ENCODE measurements at places on chromosomes 11 and 22. TPM values are rescaled to one million over a fixed set of nuclear protein-coding genes. Genes with fewer than 3 reads are reported as not detected.

DNA sequence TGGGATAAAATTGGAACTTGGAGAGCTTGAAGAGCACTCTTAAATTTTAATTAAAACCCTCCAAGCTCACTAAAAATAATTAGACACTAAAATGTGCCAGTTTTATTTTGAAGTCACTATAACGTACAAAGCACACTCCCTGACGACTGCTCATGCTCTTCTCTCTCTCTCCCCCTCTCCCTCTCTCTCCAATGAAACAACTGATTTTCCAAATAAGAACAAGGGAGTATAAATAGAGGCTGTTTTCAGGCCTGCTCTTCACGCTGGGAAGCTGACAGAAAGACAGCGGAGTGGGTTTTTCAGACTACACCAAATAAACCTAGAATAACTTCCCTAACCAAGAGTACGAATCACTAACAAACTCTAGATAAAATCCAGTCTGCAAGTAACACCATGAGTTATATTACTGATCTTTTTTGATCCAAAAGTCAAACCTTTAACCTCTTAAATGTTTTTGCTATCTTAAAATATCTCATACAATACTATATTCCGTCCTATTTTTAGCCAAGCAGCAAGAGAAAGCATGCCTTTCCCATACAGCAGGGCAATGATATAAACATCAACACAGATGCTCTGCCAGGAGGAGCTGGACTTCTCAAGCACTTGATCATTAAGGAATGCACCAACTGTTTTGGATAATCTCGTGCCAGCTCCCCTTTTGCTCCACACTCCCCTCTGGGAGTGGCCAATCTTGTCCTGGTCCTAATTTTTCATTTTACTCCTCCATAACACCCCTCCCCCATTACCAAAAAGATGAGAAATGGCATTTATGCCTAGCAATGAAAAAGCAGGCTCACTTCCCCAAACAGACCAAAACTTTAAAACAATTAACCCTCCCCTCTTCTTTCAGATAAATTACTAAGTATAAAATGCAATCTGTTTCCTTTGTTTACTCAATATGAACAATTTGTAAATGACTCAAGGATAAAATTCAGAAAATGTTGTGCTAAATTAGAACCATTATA lies 116.9 kb downstream of the SOX6 start:
- H3K27me3 ChIP-seq, result peaks cover 7% of the 10 kb centered on the region
- no peaks in the 10 kb centered on the region for H3K4me1 ChIP-seq
- H3K27ac ChIP-seq, result no peak overlapping the region
- no peak overlapping the region for H3K4me3 ChIP-seq
- no peaks in the 10 kb centered on the region for H3K36me3 ChIP-seq

DNA sequence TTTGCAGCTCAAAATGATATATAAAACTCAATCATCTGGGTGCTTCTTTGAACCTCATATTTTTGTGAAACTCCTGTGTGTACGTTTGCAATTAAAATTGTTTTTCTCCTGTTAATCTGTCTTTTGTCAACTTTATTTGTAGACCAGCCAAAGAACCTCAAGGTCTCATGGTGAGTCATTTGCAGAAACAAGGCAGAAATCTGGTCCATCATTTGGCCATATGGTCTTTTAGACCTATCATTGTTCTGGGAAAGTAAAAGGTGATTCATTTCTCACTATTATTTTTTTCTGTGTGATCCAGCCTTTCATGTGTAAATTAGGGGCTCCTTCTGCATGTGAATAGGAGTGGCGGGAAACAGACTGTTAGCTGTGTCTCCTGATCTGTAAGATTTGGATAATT lies 399.1 kb upstream of the DDI1 start:
- H3K36me3 ChIP-seq, result no peaks in the 10 kb centered on the region
- DNase-seq, result peak; percentile 72
- H3K4me3 ChIP-seq, result no peak overlapping the region
- no peaks in the 10 kb centered on the region for H3K27me3 ChIP-seq

GRCh38 chr22:44389926-44390612 lies 77.3 kb upstream of the SHISAL1 start:
- H3K36me3 ChIP-seq, result no peaks in the 10 kb centered on the region
- no peak for DNase-seq
- no peaks in the 10 kb centered on the region for H3K4me1 ChIP-seq
- no peak overlapping the region for H3K4me3 ChIP-seq

DNA sequence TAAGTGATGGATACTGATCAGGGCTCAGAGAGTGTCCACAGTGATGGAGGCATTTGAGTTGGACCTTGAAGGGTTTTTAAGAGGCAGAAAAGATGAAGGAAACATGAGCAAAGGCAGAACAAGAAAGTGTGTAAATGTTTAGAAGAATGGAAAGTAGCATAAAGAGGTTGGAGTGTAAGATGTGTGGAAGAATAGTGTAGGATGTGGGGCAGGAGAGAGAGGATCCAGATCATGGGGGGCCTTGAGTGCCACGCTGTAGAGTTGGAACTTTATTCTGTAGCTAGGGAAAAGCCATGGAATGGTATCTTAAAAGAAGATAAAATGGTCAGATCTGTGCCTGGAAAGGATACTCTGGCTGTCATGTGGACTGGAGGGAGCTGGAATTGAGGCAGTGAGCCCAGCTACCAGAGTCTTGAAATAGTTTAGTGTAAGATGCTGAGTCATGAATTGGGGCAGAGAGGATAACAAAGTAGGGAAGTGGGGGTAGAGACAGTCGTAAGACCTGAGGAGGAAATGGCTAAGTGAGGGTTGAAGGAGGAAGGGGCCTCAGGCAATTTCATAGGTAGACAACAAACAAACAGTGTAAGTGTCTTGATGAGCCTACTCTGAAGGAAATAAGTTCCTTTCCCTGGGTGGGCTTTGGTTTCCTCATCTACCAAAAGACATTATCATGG lies 6.7 kb downstream of the KCNE3 start:
- no peaks in the 10 kb centered on the region for H3K27me3 ChIP-seq
- no peak overlapping the region for H3K4me3 ChIP-seq
- no peaks in the 10 kb centered on the region for H3K36me3 ChIP-seq
- peaks cover 11% of the 10 kb centered on the region for H3K4me1 ChIP-seq
- no peak overlapping the region for H3K27ac ChIP-seq
- peak; percentile 50 for DNase-seq

- DNase-seq, result no peak
- H3K27ac ChIP-seq, result no peak overlapping the region
- peaks cover 6% of the 10 kb centered on the region for H3K4me1 ChIP-seq
- no peak overlapping the region for H3K4me3 ChIP-seq
- H3K27me3 ChIP-seq, result no peaks in the 10 kb centered on the region
- no peaks in the 10 kb centered on the region for H3K36me3 ChIP-seq
Measured at GRCh38 chr22:33481550-33481949, 423.4 kb upstream of the SYN3 start.

GRCh38 chr22:38776086-38776485 lies 17.9 kb downstream of the DNAL4 start:
- H3K4me3 ChIP-seq, result no peak overlapping the region
- H3K4me1 ChIP-seq, result no peaks in the 10 kb centered on the region
- no peak for DNase-seq
- H3K36me3 ChIP-seq, result no peaks in the 10 kb centered on the region
- no peak overlapping the region for H3K27ac ChIP-seq
- H3K27me3 ChIP-seq, result no peaks in the 10 kb centered on the region

The TEX54 gene
- not detected for total RNA-seq
